ENCODE measurements at places on chromosomes 3 and 15.

GRCh38 chr15:69834761-69835160 lies 263.0 kb downstream of the TLE3 start:
- DNase-seq = no peak

- DNase-seq = no peak
Measured at GRCh38 chr15:55999658-56000057, 6.2 kb upstream of the NEDD4 start.

GRCh38 chr15:39783244-39783820 lies 691 bp upstream of the FSIP1 start:
- DNase-seq = no peak

GRCh38 chr3:42033741-42034140 lies 57.4 kb upstream of the TRAK1 start:
- no peak for DNase-seq

GRCh38 chr15:40908095-40908494 lies 13.8 kb downstream of the VPS18 start:
- no peak for DNase-seq

DNA sequence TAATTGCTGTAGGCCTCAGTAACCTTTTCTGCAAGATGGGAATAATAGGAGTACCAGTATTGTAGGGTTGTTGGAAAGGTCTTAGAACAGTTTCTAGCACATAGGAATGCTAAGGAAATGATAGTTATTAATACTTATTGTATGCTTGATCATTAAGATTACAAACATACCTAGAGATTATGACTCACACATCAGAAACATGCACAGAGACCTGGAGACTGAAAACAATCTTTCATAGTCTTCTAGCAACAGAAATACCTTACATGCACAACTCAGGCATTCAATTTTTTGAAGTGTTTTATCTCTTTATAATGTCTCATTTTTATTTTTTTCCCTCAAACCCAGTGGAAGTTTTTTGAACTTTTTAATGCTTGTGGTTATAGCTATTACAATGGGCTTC lies 104.4 kb upstream of the ZBTB20 start:
- DNase-seq = no peak

GRCh38 chr3:61934505-61934871 lies 373.1 kb downstream of the PTPRG start:
- DNase-seq = no peak

GRCh38 chr3:29686889-29687592 lies 406.2 kb downstream of the RBMS3 start:
- peak; percentile 28 for DNase-seq

DNA sequence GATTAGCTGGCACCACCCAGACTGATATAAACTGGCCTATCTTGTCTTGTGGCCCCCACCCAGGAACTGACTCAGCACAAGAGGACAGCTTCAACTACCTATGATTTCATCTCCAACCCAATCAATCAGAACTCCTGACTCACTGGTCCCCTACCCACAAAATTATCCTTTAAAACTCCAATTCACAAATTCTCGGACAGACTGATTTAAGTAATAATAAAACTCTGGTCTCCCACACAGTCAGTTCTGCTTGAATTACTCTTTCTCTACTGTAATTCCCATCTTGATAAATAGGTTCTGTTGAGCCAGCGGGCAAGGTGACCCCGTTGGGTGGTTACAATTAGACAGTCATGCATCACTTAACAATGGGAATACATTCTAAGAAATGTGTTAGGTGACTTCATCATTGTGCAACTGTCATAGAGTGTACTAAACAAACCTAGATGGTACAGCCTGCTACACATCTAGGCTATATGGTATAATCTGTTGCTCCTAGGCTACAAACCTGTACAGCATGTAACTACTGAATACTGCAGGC lies 48.1 kb upstream of the MAP4 start:
- no peak for DNase-seq

DNA sequence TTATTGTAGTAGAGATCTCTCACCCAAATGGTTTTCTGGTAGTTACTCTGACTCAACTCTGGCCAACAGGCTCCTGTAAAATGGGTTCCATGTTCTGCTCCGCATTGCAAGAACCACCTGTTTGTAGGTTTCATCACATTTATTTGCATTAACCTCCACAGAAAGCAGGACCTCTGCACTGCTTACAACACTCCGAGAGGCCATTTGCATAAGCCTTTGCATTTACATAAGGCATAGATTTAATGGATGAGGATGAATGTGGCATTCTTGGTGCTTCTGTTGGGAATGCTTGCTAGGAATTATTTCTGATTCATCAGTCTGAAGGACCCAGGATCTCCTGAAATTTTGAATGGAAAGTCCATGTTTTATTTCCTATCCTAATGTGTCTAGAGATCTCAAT lies 320.1 kb downstream of the ZNF621 start:
- DNase-seq = no peak

DNA sequence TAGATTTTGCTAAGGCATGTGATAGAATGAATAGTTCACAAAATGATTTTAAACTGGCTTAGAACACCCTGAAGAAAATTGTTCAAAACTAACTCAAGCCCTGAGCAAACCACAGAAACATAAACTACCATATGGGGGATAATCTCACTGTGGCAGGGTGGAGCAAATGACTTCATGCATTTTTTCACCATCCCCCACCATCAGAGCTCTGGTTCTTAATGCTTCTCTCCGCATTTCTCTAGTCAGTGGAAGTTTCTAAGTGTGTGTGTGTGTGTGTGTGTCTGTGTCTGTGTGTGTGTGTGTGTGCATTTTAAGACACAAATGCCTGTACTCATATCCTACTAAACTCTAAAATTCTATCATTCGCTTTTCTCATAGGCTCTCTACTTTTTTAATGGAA lies 107.1 kb upstream of the PHLDB2 start:
- peak; percentile 54 for DNase-seq

- no peak for DNase-seq
Measured at GRCh38 chr15:90300988-90301706, 35.7 kb downstream of the NGRN start.

GRCh38 chr3:39249453-39250115 lies 30.3 kb downstream of the CX3CR1 start:
- DNase-seq = no peak

DNA sequence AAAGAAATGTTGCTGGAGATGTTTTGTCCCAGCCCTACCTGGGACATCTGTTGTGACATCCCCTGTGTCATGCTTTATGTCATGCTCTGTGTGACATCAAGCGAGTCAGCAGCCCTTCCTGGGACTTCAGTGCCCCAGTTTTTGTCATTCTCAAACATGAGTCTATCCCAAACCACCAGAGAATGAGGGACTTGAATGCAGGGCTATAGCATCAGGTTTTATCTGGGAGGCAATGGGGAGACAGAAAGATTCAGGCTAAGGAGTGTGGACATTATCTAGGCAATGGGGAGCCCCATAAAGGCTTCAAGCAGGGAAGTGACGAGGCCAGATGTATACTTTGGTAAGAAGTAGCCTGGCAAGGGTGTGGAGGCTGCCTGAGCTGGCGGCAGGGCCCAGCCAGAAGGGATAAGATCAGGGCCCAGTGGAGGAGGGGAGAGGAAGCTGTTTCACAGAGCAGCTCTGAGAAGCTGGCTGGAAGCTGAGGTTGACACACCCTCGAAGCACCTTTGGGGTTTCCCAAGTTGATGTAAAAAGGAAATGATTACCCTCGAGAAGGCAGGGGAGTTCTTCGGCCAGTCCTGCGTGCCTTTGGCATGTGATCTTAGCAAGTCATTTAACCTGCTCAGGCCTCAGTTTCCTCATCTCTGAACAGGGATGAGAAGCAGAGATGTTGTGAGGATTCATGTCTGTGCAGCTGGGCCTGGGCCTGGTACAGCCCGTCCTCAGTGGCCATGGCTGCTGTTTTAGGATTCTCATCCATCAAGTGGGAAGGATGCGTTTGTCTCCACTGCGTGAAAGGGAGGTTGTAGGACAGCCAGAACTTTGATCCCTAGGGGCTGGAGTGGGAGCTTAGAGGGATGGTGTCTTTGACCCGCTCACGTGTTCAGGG lies 34.3 kb downstream of the IRAK2 start:
- DNase-seq = no peak

DNA sequence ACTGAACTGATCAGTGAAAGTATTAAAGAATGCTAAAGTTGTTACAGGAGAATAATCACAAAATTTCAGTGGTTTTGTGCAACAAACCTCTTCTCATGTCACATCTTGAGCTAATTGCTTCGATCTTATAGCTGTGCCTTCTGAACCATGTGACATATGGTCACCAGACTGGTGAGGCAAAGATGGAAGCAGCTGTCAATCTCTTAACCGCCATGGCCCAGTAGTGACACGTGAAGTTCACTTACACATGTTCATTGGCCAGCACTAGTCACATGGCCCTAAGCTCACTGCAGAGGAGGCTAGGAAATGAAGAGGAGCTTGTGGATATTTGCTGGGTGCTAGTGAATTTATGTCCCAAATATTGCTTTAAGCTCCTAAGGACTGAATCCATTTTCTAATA lies 32.5 kb downstream of the BOC start:
- no peak for DNase-seq

DNA sequence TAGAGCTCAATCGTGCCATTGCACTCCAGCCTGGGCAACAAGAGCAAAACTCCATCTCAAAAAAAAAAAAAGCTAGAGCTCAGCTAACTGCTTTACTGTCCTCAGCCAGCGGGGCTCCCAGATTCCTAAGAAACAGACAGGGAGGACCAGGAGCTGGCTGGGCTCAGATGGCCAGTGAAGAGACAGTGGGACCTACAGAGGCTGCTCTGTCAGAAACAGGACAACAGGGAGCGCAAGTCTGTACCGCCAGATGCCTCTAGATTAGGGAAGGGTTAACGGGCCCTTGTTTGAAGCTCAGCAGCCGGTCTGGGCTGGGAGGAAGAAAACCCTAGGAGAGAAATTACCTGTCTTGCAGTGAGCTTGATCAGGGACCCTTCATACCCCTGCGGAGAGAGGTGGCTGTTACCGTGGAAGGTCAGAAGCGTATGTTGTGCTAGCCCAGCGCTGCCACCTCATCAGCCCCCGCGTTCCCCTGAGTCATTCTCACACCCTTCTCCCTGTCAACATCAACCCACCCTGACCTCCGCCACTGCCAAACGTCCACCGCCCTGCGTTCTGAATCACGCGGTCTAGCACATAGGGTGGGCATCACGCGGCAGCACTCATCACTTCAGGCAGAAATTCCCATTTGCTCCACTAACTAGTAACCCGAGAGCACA lies 25.3 kb downstream of the RBPMS2 start:
- DNase-seq = no peak

DNA sequence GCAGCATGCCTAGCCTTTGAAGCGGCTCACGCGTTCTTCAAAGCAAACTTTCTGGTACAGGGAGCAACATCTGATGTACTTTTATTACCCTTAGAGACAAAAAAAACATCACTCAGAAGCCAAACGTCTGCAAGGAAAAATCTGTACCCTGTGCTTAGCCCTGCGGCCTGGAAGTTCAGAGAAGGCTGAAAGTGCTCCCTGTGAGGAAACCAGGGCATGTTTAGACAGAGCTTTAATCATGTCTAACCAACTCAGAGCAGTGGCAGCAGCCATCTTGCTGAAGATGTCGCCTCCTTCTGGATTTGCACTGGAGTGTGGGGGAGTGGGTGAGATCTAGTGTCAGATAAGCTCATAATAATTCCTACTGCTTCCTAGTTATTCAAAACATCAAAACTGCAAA lies 170.4 kb downstream of the P3H2 start:
- no peak for DNase-seq

DNA sequence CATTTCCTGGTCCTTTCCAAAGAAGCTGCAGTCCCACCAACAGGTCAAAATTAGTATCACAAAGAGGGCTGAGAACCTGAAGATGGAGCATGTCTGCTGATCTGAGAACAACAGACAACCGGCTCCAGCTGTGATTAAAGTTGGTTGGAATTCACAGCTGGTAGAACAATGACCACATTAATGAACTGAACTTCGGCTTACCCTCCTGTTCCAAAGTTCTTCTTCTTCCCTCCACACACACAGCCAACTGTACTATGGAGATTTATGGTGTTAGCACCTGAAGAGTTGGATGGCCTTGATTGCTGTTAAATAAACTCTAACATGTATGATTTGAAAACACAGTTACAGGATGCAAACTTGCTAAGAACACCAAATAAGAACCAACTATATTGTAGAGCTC lies 27.4 kb upstream of the ROPN1 start:
- DNase-seq = no peak

DNA sequence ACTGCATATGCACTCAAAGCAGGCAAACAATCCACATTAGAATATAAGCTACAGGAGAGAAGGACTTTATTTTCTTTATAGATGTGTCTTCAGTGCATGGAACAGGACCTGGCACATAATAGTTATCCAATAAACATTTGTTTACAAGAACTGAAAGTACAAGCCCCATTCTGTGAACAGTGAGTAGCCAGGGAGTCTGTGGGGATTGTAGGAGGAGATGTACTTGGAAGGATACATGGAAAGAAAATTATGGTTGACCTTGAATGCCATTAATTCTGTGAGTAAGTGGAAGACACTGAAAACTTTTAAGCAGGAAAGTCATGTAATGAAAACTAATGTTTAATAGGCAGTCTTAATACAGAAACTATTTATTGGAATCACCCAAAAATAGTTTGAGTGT lies 28.3 kb downstream of the MASP1 start:
- no peak for DNase-seq

DNA sequence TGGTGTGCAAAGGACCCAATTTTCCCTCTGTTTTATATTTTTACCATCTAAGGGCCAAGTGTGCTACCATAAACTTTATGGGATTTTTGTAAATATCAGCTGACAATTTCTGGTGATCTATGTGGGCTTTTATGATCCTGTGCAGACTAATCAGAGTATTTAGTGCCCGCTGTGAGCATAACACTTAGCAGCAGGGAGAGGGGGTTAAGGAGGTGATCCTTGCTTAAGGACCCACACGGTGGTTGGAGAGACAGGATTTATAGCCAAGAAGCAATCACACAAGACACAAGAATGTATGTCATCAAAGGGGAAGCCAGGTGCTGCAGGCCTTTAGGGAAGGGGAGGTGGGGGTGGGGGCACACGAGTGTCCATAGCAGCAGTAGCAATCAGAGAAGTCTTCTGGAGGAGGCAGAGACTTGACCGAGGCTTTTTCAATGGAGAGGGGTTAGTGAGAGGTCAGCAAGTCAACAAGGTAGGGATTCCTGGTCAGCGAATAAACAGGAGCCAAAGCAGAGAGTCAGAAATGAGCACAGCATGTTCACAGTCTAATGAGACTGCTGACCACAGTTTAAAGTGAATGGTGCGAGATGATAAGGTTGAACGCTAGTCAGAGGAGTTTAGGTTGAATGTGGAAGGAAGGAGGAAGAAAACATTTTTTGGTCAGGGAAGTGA lies 4.5 kb upstream of the CACNA1D start:
- DNase-seq = no peak

DNA sequence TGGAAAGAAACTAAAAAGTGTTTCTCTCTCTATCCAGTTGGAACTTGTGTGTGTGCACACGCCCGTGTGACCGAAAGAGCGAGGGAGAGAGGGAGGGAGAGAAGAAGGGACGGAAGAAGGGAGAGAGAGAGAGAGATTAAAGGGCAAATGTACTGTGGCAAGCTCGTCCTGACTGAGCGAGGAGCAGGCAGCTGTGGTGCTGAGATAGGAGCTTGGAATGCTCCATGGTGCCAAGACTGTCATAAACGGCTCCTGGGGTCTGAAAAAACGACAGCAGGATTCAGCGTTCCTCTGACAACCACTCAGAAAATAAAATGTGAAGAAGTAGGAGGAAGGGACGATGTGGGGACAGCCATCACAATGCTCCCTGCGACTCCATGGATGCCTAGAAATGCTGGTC lies 276.0 kb downstream of the SV2B start:
- DNase-seq = no peak

GRCh38 chr15:41820791-41821423 lies 7.0 kb upstream of the JMJD7 start:
- DNase-seq = no peak

- DNase-seq = no peak
Measured at GRCh38 chr15:92413510-92413909, 19.8 kb downstream of the ST8SIA2 start.

Measured in GM04503 (cell line).